Melanocyte of skin (primary cell): ENCODE measurements at places on chromosomes 7 and 10. TPM values are rescaled to one million over a fixed set of nuclear protein-coding genes. Genes with fewer than 3 reads are reported as not detected.

Gene NRBF2
- total RNA-seq = 32.3 and 32.9 TPM in 2 replicates

Gene VPS37D
- 3.4 and 6.5 TPM in 2 replicates for total RNA-seq

Gene MMD2
- total RNA-seq = not detected in 2 replicates

Gene OR2A42
- total RNA-seq = 0.36 TPM in 1 of 2 replicates, not detected in the other

Gene LRRC18
- not detected in 2 replicates for total RNA-seq

Gene AMPH
- 0.31 and 1.00 TPM in 2 replicates for total RNA-seq

Gene GDF10
- not detected in 2 replicates for total RNA-seq

Gene RNF133
- 0.34 and 1.1 TPM in 2 replicates for total RNA-seq

Gene MSMB
- not detected in 2 replicates for total RNA-seq

Gene NRAP
- total RNA-seq = under 0.01 TPM in 2 replicates
